ENCODE measurements at places on chromosomes 11 and 22. TPM values are rescaled to one million over a fixed set of nuclear protein-coding genes. Genes with fewer than 3 reads are reported as not detected.

Gene BACE1
- total RNA-seq = 6.6 TPM

Gene MAJIN
- total RNA-seq = 0.63 TPM

Gene RFPL2
- total RNA-seq = 0.63 TPM

Gene TECTA
- total RNA-seq = not detected

Gene BATF2
- total RNA-seq = 1.6 TPM

Gene C11orf97
- not detected for total RNA-seq

Gene CNTF
- total RNA-seq = 1.3 TPM

Gene GGT1
- total RNA-seq = 53.5 TPM

Gene CFAP300
- total RNA-seq = 9.0 TPM

Gene TIMP3
- 0.38 TPM for total RNA-seq
